Stimulated activated CD4-positive, alpha-beta T cell treated with anti-CD3 and anti-CD28 coated beads, Interleukin-1b, Interleukin-23, amount 100 ng/mL, for 1 hour (primary cell): ENCODE measurements at places on chromosomes 5 and 9.

- no peak for DNase-seq
Measured at GRCh38 chr5:118208031-118208453, 780.3 kb downstream of the DTWD2 start.

GRCh38 chr9:91495450-91495849, 71.8 kb upstream of the NFIL3 start:
- no peak for DNase-seq

GRCh38 chr5:119218830-119219782, 136.7 kb upstream of the TNFAIP8 start:
- no peak for DNase-seq

DNA sequence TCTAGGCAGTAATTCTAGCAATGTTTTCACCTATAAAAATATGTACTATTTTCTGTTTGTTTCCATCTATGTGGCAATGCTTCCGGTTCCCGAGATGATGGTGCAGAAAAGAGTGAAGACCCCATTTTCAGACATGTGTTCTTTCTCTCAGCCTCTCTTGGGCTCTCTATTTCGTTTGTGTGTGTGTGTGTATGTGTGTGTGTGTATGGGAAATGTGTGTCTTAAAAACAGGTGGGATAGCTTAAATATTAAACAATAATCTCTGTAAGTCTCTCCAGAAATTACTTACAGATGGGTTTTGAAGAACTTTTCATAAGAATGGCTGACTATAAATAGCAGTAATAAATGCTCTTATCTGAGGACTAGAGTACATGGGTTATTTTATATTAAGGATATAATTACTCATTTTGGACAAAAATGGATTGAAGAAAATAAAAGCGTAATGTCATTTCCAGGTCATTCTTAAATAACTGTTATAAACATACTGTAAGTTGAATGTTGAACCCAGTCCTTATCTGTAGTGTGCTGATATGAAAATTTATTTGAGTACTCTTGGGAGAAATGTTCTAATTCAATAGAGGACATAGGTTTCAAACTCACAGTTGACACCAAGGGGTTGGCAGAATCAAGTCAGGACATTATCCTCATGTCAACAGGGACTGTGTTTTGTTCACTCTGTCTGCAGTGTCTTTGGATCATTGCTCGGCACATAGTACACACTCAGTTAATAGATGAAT, 31.1 kb downstream of the PCSK5 start:
- no peak for DNase-seq

DNA sequence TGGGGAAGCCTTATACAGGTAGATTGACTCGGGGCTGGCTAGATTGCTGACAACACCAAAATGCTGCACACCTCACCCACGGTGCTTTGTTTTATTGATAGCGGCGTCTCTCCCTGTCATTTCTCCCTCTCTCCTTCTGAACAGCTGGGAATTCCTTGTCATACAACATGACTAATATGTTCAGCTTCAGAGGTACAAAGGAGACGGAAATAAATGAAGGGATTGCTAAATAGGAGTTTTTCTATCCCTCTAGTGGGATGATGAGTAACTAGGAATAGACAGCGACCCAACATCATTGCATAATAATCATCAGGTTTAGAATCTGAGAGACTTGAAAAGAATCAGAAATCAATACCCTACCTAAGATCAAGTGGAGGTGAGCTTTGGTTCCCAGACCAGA, 337.7 kb upstream of the PANK3 start:
- DNase-seq, result no peak

DNA sequence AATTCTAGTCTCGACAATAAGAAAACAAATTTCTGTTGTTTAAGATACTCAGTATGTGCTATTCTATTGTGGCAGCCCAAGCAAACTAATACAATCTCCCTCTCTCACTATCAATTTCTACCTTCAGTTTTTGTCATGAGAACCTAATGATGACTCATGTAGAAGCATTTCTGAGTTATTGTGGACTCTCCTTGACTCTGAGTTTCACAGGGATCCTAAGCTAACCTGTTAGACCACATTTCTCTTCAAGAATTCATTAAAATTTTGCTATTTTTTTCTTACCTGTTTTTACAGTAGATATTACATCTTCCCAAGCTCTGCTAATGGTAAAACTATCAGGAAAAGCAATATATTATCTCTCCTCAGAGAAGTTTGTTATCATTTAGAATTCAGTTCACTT, 599.1 kb upstream of the TYRP1 start:
- no peak for DNase-seq

- DNase-seq, result no peak
Measured at GRCh38 chr9:71191708-71192107, 70.3 kb upstream of the TRPM3 start.

GRCh38 chr9:96183751-96184150, 118.2 kb downstream of the HSD17B3 start:
- no peak for DNase-seq

DNA sequence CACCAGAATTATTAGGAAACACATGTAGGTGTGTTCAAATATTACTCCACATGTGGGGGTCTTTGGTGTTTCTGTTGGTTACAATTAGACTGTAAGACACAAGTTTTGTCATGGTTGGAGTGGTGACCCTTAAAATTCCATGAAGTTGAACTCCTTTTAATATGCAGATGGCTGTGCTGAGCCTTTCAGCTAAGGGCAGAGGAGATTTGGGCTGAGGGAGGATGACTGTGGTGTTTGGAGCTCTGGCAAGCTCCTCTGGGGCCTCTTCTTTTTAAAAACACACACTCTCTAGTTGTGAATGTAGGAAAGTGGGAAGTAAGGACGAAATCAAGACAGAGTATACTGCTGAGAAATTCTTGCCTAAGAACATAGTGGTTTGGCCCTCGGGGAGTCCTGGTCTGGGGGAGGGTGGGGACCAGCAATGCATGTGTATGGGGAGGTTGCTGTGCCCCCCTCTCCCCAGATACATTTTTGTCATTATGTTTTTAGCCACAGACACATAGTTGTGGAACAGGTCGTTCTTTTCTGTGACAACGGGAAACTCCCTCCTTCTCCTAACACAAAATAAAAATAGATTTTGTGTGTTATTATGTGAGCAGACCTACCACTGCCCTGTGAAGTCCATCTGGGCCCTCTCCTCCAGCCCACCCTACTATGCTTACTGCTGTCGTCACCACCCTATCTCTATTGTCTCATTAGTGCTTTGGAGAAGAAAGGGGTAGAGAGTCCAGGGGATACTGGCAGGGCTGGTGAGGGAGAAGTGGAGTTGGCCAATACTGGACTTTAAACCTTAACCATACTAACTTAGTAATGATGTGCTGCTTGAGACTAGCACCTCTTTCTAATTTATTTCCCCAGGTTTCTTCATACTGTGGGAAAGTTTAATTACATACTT, 10.0 kb downstream of the SMARCA2 start:
- DNase-seq, result no peak

GRCh38 chr5:172729588-172729987, 41.4 kb downstream of the DUSP1 start:
- DNase-seq, result no peak

- DNase-seq, result no peak
Measured at GRCh38 chr5:75526070-75526469, 14.4 kb downstream of the POLK start.

- DNase-seq, result no peak
Measured at GRCh38 chr5:76084496-76085242, 1.5 kb downstream of the SV2C start.

DNA sequence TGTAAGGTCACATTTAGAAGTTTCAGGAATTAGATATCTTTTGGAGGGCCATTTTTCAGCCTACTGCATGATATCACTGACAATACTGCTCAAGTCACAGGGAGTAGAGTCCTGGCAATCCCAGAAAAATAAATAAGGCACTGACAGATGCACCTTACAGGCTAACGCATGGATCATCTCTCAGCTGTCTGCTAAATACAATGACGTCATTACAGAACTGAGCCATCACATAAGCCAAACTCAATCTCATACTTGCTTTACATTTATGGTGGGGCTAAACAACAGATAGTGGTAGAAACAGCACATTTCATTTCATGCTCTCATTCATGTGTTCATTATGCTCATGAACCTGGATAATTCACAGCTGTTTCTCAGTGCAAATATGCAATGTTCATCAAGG, 243.7 kb downstream of the SEMA5A start:
- no peak for DNase-seq

DNA sequence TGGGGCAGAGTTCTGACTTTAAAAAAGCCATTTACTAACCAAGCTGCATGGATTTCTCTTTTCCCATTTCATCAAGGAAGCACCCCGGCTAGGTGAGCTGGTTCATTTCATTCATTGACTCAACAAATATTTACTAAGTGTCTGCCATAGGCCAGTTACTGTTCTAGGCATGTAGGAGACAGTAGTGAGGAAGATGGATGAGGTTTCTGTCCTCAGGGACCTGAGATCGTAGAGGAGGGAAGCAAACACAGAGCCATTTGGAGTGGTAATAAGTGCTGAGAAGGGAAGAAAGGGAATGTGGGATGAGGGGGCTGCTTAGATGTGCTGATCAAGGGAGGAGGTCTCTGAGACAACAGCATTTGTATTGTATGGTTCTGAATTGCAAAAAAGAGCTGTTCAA, 120.4 kb downstream of the C9orf152 start:
- DNase-seq, result no peak

- DNase-seq, result no peak
Measured at GRCh38 chr5:10482791-10483530, 41.3 kb downstream of the ROPN1L start.

DNA sequence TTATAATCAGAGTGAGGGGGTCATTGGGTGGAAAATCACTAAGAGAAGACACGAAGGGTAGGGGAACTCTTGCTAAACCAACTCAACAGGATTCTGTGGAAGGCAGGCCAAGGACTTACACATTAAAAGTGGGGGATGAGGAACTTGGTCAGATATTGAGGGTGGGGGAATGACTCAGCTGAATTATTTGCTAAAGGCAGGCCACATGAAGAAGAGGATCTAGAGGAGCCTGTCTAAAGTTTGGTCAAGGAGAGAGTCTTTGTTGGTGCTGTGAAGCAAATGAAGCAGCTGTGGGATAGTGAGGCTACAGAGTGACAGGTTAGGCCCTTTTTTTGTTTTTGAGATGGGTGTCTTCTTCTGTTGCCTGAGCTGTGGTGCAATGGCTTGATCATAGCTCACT, 63.9 kb upstream of the SPRY4 start:
- DNase-seq, result no peak

- peak; percentile 63 for DNase-seq
Measured at GRCh38 chr9:127698985-127699670, 7.7 kb upstream of the CFAP157 start.

DNA sequence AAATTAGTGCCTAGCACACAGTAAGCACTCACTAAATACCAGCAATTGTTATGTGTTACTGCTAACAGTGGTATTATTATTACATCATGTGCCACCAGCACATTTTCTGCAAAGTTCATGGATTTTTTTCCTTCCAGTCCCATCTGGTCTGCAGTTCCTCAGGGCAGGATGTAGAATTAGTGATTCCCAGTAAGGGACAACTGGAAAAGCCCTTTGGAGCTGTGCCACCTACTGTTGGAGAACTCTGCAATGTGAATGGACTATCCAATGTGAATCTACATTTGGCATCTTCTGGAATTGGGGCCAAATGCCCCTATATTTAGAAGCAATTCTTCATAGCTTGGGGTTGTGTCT, 154.0 kb downstream of the CDH6 start:
- no peak for DNase-seq

- DNase-seq, result no peak
Measured at GRCh38 chr9:95477441-95477840, 39.3 kb downstream of the PTCH1 start.

- no peak for DNase-seq
Measured at GRCh38 chr9:4035777-4036176, 264.1 kb downstream of the GLIS3 start.

DNA sequence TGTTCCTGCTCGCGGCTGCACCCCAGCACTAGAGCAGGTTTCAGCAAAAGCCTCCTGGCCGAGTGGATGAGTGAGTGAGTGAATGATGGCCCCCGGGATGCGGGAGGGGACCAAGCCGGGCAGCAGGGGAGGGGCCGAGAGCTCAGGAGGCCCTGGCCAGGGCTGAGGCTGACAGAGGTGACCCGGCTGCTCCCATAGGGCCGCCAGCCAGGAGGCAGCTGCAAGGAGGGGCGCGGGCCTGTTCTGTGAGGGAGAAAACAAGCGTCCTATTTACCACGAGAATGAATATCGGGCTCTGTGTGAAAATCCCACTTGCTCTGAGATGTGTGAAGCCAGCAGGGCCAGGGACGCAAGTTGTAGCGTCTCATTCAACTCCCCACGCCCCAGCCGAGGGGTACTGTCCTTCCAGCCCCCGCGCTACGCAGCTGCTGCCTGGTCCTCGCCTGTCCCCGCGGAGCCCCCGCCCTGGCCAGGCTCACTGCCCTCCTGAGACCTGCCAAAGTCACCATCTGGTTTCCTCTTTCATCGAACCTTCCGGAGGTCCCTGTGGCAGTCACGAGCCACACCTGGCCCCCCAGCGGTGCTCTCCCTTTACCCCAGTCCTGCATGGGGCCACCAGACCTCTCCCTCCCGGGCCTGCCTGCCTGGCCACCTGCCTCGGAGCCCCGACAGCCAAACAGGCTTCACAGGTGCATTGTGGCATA, 38.8 kb downstream of the RASGEF1C start:
- DNase-seq, result no peak

- DNase-seq, result no peak
Measured at GRCh38 chr5:29079771-29080170, 2041.4 kb upstream of the CDH9 start.

- DNase-seq, result no peak
Measured at GRCh38 chr5:132411304-132412013, 41.9 kb downstream of the SLC22A5 start.

- DNase-seq, result no peak
Measured at GRCh38 chr9:120886490-120886967, 9.5 kb upstream of the PHF19 start.

GRCh38 chr9:115553060-115553773, 435.3 kb upstream of the TNC start:
- DNase-seq, result no peak

GRCh38 chr9:109640580-109641371, 139.2 kb upstream of the PALM2AKAP2 start:
- DNase-seq, result no peak

GRCh38 chr5:157283434-157283833, 17.5 kb downstream of the CYFIP2 start:
- DNase-seq, result no peak

DNA sequence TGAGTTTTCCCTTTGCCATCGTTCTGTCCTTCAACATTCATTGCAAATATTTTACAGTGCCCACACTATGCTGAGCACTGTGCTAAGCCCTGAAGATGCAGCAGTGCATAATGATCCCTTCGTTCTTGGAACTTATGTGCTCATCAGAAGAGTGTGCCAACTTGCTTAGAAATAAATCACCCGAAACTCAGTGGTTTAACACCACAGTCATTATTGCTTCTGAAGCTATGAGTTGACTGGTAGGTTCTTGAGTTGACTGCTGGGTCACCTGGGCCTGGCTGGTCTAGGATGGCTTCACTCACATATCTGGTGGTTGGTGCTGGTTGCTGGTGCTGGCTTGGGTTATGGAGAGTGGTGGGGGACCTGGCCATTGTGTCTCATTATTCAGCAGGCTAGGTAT, 20.9 kb downstream of the PCSK5 start:
- no peak for DNase-seq

GRCh38 chr9:121120386-121120785, 45.6 kb downstream of the CNTRL start:
- DNase-seq, result no peak
